ENCODE measurements at places on chromosomes 4 and X.

DNA sequence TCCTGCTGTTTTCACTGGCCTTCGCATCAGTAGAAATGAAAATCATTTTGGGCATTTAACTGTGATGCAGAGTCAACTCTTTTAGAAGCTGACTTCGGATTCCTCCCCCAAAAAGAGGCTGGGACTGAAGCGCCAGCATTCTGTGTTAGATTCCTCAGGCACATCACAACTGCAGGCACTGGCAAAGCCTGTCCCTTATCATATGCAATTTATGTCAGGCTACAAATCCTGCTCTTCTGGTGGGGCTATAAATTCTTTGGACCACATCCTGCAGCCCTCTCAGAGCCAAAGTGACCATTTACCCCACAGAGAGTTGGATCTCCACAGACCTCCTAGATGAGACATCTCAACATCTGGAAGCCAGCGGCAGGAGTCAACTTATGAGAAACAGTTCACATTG lies 138.4 kb downstream of the CBR4 start:
- no peak for DNase-seq

- no peak for DNase-seq
Measured at GRCh38 chr4:132991111-132991510, 158.0 kb upstream of the PCDH10 start.

DNA sequence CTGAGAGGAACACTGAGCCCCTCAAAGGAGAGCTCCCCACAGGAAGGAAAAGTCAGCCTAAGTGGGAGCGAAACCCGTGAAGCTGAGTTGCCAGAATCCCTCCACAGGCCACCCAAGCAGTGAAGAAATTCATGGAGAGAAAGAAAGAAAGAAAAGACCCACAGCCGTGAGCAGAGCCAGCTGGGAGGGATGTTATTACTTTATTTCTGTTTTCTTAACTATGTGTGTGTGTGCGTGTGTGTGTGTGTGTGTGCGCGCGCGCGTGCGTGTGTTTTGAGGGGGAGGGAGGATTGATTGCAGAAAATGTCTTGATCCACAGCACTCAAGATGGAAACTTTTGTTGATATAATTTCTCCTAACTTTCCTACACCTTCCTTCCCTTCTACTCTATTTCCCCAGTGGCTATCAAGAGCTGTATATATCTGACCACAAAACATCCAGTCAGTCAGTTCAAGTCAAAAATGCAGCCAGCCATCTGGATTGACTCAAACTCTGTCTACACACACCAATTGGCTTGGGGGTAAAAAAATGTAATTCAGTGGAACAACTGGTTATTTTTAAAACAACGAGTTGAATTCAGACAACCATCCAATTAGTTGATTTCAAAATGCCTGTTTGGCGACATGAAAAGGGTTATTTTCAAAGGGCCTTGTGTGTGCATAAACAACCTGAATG lies 13.8 kb upstream of the GPC3 start:
- DNase-seq: no peak

- no peak for DNase-seq
Measured at GRCh38 chr4:117479673-117480072, 394.3 kb upstream of the TRAM1L1 start.

- no peak for DNase-seq
Measured at GRCh38 chr4:61214680-61215079, 14.6 kb downstream of the ADGRL3 start.

- DNase-seq: no peak
Measured at GRCh38 chrX:1700757-1701156, 85.9 kb downstream of the ASMT start.

GRCh38 chr4:83010522-83011318 lies at the start of gene LIN54:
Gene LIN54 (minus strand): TSS chr4:83010823. CDS start chr4:82984844, 25,979 bp downstream.
- DNase-seq: peak; percentile 69

Data from stimulated activated CD8-positive, alpha-beta memory T cell treated with anti-CD3 and anti-CD28 coated beads, Interleukin-7, amount 100 ng/mL, for 1 hour (primary cell).